ENCODE measurements at places on chromosomes 6 and 20. TPM values are rescaled to one million over a fixed set of nuclear protein-coding genes. Genes with fewer than 3 reads are reported as not detected.
A peak's percentile ranks its signal among the peaks of the same experiment; 100 is the strongest.

DNA sequence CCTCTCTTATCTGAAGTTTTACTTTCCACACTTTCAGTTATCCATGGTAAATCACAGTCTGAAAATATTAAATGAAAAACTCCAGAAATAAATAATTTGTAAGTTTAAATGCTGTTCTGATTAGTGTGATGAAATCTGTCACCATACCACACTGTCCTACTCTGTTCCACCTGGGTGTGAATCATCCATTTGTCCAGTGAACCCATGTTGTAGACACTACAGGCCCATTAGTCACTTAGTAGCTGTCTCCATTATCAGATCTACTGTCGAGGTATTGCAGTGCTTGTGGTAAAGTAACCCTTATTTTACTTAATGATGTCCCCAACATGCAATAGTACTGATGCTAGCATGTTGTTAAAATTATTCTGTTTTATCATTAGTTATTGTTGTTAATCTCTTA, 29.2 kb upstream of the MMS22L start:
- no peak overlapping the region for H3K4me3 ChIP-seq
- peaks cover 5% of the 10 kb centered on the region for H3K27me3 ChIP-seq
- no peaks in the 10 kb centered on the region for H3K36me3 ChIP-seq
- H3K4me1 ChIP-seq: no peaks in the 10 kb centered on the region
- no peak for DNase-seq

- no peaks in the 10 kb centered on the region for H3K27me3 ChIP-seq
- no peak for DNase-seq
- H3K4me1 ChIP-seq: no peaks in the 10 kb centered on the region
- H3K36me3 ChIP-seq: no peaks in the 10 kb centered on the region
- no peak overlapping the region for H3K27ac ChIP-seq
Measured at GRCh38 chr6:21501815-21502214, 91.7 kb upstream of the SOX4 start.

DNA sequence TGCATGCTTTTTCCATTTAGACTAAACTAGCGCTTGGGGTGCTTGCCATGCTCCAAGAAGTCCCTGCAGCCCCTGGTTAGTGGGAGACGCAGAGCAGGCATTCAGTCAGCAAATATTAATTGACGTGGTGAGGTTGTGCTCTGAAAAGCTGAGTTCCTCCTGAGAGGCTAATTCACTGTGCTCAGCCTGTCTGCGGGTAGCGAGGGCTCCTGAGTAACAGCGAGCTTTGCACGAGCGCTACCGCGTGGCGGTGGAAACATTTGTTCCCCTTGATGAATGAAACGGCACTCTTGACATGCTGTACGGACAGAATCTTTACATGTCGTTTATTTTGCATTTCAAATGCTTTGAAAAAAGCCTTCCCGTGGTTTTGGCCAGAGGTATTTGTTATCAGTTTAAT, 170.6 kb upstream of the AGPAT4 start:
- H3K27me3 ChIP-seq: peaks cover 2% of the 10 kb centered on the region
- H3K36me3 ChIP-seq: no peaks in the 10 kb centered on the region
- no peak overlapping the region for H3K27ac ChIP-seq
- no peaks in the 10 kb centered on the region for H3K4me1 ChIP-seq
- DNase-seq: no peak

DNA sequence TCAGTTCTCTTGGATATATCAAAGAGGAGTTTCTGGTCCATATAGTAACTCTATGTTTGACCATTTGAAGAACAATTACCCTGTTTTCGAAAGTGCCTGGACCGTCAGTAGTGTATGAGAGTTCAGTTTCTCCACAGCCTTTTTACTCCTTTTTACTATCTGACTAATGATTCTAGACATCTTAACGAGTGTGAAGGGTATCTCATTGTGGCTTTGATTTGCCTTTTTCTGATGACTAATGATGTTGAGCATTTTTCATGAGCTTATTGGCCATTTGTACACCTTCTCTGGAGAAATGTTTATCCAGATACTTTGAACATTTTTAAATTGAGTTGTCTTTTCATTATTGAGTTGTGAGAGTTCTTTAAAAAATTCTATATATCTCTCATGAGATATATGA, 114.9 kb upstream of the ATXN1 start:
- no peak for DNase-seq
- peaks cover 3% of the 10 kb centered on the region for H3K4me1 ChIP-seq
- no peak overlapping the region for H3K4me3 ChIP-seq
- H3K36me3 ChIP-seq: no peaks in the 10 kb centered on the region
- peaks cover 55% of the 10 kb centered on the region for H3K27me3 ChIP-seq

DNA sequence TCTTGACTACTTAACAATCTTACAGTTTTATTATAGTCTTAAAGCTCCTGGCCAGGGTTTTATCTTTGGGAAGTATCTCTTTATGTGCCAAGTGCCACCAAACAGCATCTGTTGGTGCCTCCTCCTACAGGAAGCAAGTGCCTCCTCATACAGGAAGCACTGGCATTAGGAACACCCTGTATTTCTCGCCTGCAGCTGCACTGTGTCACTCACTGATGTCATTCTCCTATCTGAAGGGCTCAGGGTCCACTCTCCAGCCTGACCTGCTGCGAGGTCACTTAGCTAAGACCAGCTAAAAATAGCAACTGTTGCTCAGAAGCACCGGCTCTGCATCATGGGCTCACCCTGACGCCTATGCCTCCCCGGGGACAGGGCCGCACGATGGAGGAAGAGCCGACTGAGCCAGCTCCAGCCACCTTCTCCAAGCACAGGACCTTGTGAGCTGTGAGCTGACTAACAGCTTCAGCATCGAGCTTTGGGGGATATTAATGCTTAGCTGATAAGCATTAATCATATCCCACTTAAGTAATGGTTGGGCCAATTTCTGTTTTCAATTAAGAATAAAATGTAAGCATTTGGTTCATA, 66.3 kb upstream of the CD93 start:
- no peaks in the 10 kb centered on the region for H3K36me3 ChIP-seq
- DNase-seq: no peak
- H3K27ac ChIP-seq: no peak overlapping the region
- H3K27me3 ChIP-seq: no peaks in the 10 kb centered on the region
- peaks cover 40% of the 10 kb centered on the region for H3K4me1 ChIP-seq
- no peak overlapping the region for H3K4me3 ChIP-seq

DNA sequence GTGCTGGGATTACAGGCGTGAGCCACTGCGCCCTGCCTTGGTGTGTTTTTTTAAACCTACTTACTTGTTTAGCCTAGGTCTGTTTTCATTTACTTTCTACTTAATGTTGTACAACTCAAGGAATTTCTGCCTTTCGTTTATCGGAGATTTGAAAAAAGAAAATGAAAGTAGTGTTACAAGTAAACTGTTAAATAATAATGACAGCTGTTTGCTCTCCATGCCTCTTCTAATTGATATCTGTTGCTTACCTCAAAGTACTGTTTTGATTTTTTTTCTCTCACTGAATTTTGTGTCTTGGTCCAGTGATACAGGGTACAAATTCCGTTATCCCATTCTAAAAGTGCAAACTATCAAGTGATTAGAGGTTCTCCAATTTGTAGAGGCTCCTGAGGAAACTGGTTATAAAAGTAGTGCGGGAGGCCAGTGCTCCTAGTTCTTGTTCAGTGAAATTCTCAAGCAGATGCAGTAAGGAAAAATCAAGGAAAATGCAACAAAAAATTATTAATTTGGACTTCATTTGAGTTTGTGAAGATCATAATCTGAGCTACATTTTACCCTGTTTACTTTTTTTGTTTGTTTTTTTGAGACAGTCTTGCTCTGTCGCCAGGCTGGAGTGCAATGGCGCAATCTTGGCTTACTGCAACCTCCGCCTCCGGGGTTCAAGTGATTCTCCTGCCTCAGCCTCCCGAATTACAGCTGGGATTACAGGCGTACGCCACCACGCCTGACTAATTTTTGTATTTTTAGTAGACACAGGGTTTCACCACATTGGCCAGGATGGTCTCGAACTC, 2.2 kb downstream of the UBR2 start:
- peaks cover 31% of the 10 kb centered on the region for H3K36me3 ChIP-seq
- H3K27me3 ChIP-seq: no peaks in the 10 kb centered on the region
- DNase-seq: no peak
- peak overlapping the region; percentile 46 for H3K27ac ChIP-seq

DNA sequence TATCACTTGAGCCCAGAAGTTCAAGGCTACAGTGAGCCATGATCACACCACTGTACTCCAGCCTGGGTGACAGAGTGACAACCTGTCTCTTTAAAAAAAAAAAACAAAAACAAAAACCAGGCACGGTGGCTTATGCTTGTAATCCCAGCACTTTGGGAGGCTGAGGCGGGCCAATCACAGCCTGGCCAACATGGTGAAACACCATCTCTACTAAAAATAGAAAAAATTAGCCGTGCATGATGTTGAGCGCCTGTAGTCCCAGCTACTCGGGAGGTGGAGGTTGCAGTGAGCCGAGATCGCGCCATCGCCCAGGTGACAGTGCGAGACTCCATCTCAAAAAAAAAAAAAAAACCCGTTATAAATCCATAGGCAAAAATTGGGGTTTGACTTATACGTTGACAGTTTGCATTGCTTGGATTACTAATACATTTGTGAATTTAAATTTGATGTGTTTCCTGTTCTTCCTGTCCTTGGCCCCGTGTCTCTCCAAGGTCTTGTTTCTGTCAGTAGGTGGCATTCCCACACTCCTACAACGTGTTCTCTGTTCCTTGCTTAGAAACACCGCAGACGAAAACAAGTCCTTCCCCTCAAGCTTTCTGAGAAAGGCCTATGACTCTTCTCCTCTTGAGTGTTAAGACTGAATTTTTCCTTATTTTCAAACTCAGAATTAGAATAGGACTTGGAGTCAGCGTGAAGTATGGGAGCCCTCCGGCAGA, 147.0 kb downstream of the DTNBP1 start:
- H3K36me3 ChIP-seq: peaks cover 84% of the 10 kb centered on the region
- H3K4me1 ChIP-seq: peaks cover 5% of the 10 kb centered on the region
- no peak overlapping the region for H3K27ac ChIP-seq
- no peaks in the 10 kb centered on the region for H3K27me3 ChIP-seq
- no peak overlapping the region for H3K4me3 ChIP-seq

DNA sequence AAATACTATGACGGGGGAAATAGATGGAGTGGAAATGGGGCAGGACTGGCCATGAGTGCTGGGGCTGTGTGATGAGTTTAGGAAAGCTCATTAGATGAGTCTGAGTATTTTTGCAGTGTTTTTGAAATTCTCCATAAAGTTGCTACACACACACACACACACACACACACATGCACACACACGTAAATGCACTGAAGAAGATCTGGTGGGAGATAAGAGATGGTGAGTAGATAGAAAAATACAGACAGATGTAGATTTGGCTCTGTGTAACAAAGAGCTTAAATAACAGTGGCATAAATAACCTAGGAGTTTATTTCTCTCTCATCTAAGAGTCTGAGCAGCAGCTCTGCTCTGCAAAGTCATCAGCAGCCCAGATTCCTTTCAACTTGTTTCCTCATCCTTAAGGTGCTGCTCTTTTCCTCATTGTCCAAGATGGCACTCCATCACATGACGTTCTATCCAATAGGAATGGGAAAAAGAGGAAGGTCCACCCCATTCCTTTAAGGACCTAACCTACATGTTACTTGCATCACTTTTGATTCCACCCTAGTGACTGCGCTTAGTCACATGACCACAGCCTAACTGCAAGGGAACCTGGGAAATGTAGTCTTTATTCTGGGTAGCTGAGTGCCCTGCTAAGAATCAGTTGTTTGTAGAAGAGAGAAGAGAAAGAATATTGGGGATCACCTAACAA, 76.4 kb downstream of the EYA2 start:
- no peak for DNase-seq
- H3K4me1 ChIP-seq: peaks cover 15% of the 10 kb centered on the region

DNA sequence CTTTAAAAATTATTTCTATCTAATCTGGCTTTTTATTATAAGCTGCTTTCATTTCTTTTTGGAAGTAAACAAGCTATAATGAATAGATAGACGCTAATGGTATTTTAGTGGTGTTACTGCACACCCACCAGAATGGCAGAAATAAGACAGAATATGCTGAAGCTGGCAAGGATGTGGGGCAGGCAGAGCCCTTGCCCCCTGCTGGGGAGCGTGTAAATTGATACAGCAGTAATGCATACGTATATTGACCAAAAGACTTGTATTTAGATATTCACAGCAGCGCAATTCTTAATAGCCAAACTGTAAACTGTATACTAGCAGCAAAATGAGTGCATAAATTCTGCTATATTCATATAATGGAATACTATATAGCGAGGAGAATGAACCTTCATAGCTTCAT, 35.3 kb downstream of the TMEM181 start:
- no peak for DNase-seq
- H3K27me3 ChIP-seq: no peaks in the 10 kb centered on the region
- peaks cover 70% of the 10 kb centered on the region for H3K36me3 ChIP-seq
- H3K27ac ChIP-seq: no peak overlapping the region

DNA sequence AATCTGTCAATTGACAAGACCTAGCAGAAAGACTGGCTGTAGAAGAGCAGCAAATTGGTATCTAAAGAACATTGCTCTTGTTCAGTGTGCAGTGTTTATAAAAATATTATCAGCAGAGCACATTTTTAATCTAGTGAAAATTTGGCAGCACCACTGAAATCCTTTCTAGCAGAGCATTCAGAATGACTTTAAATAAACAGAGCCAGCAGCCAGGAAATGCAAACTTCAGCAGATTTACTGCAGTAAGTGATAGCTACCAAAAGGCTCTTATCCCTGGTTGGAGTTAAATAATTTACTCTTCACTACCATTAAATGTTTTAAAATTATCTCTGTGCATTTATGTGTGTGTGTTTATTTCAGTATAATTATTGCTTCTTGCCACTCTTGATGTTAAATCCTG, 590.9 kb upstream of the CITED2 start:
- DNase-seq: no peak
- no peaks in the 10 kb centered on the region for H3K27me3 ChIP-seq
- no peak overlapping the region for H3K4me3 ChIP-seq
- no peaks in the 10 kb centered on the region for H3K4me1 ChIP-seq

DNA sequence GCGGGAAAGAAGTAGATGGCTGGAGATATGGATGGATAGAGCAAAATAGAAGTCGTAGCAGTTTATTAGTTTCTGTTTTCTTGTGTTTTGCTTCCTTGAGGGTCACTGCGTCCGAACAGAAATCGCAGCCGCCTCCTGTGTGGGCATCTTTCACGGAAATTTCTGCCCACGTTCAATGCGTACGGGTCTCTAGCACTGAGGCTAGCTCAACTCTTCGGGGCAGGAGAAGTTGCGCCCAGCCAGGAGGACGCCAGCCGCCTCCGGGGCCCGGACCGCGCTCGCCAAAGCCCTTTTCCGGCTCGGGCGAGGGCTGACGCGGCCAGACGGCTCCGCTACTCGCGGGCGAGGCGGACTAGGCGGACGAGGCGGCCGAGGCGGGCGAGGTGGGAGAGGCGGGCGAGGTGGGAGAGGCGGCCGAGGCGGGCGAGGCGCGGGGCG, 814 bp downstream of the TFAP2B start:
- H3K27ac ChIP-seq: no peak overlapping the region
- H3K36me3 ChIP-seq: no peaks in the 10 kb centered on the region
- peaks cover 10% of the 10 kb centered on the region for H3K4me1 ChIP-seq
- no peak for DNase-seq
- no peak overlapping the region for H3K4me3 ChIP-seq

SAPCD1 gene
- total RNA-seq: 16.4 TPM

PI16 gene
- not detected for total RNA-seq

MYLK4 gene
- total RNA-seq: 0.23 TPM

SRSF12 gene
- 0.09 TPM for total RNA-seq
